ENCODE measurements at places on chromosomes 13 and 19.

GRCh38 chr13:49082653-49083536, 107.2 kb downstream of the FNDC3A start:
- no peak for DNase-seq

GRCh38 chr19:42165146-42165545, 32.9 kb upstream of the POU2F2 start:
- no peak for DNase-seq

DNA sequence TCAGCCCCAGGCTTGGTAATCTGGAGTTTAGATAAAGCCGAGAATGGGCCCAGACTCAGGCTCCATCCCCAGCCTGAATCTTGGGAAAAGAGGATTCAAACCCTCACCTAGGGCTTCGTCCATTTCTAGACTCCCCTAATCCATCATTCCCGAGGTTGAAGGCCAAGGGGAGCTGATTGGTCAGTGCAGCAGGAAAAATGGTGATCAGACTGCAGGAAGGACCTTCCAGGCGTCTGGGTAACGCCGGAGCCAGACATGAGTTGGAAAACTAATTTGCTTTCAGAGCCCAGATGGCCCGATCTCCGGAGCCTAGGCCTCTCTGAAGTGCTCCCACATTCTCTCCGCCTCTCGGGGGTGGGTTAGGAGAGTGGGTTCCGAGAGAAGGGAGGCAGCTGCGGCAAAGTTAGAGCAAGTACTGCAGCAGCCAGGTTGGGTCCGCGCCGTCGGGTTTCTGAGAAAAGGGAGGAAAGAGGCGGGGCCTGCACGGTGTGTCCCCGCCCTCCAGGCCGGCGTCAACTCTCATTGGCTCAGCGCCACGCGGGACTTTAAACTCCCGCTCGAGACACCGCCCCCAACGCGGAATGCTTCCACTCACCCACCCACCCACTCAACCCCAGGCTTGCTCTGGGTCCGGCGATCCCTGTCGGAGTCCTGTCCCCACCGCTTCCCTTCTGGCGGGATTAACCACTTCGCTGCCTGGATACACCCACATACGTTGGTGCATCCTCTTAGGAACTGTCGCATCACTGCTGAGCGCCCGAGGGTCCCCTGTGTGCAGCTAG, 788 bp upstream of the RTBDN start:
- no peak for DNase-seq

DNA sequence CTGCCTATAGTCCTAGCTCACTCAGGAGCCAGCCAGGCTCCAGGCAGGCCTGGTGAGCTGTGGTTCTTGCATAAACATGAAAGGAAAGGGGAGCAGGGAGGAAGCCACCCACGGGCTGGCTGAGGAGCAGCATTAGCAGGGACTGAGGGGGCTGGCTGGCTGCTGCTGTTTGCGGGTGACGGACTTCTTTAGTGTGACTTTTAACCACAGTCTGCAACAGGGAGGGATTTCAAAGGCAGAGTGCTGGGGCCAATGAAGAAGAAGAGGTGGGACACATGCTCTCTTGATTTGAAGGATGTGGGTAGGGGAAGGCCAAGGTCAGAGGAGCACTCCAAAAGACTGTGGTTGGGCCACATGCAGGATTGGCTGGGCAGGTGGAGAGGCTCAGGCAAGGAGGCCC, 223.0 kb downstream of the DNAJC15 start:
- DNase-seq: no peak

GRCh38 chr19:21569494-21569865, 64.1 kb downstream of the ZNF429 start:
- DNase-seq: no peak

DNA sequence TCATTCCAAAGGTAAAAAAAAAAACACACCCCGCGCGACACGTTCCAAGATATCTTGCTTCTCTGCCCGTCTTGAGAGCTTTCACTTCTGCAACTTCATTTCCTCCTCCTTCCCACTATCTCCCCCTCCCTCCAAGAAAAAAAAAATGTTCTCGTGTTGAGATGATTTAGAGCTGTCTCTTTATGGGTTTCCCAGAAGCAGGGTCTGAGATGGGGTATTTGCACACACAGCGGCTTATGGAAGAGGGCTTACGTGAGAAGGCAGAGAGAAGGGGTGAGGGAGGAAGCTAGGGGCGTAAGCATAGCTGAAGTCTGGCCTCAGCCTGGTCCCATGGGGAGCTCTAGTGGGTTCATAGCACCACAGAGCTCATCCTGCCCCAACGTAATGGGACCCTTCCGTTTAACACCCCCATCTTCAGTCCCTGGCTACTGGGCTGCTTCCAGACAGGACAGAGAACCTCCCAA, 31.3 kb upstream of the USE1 start:
- DNase-seq: no peak

GRCh38 chr13:24085662-24086061, 74.9 kb upstream of the SPATA13 start:
- DNase-seq: no peak

Data from uterus (tissue), 4 donors.